Activated CD4-positive, alpha-beta T cell treated with anti-CD3 and anti-CD28 coated beads, Interleukin-2, amount 50 U/mL, for 24 hours (primary cell): ENCODE measurements at places on chromosomes 4 and X.

GRCh38 chr4:25842229-25842845 is 20.5 kb downstream of the SEL1L3 start:
- DNase-seq = no peak

DNA sequence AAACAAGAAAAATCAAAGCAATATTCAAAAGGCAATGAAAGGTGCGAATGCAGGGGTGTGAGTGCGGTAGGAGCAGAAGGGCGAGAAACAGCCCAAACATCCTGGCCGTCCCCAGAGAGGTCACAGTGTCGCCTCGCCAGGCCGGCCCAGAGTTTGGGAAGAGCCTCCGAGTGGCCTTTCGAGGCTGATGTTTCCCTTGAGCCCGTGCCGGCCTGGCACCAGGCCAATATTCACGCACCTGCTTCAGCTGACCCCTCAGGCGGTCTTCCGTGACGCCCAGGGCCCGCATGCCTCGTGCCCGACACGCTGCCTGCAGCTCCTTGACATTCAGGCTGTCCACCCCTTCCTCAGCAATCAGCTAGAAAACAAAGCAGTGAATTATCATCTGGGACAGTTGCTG is 30.6 kb downstream of the LETM1 start:
- DNase-seq = no peak

- no peak for DNase-seq
Observed at GRCh38 chr4:114385195-114385985, 213.2 kb upstream of the UGT8 start.

GRCh38 chr4:17336524-17336961 is 175.3 kb downstream of the QDPR start:
- DNase-seq = peak; percentile 37

DNA sequence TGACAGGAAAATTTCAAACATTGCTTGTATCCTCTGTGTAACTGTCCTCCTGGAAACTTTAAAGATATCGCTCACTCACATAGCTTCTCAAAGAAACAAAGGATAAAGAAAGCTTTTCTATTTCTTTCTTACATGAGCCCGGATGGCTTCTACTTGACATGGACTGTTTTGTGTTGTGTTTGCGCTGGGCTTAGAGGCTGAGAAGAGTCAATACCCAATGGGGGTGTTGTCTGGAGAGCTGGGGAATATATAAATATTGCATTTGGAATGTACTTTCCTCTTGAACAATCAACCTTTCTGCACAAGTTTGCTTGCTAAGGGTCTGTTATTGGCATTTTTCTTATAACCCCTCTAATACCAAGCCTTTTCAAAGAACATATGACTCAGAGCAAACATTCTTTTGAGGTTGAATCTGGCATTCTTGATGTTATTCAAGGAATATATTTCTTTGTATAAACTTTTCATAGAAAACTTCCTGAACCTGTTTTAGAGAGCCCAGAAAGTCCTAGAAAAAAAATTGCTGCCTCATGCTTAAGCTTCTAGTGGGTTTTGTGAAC is 331.9 kb downstream of the PACRGL start:
- no peak for DNase-seq
